Stimulated activated CD8-positive, alpha-beta memory T cell treated with anti-CD3 and anti-CD28 coated beads, Interleukin-15, amount 100 ng/mL, for 24 hours (primary cell): ENCODE measurements at places on chromosomes 13 and 19.

DNA sequence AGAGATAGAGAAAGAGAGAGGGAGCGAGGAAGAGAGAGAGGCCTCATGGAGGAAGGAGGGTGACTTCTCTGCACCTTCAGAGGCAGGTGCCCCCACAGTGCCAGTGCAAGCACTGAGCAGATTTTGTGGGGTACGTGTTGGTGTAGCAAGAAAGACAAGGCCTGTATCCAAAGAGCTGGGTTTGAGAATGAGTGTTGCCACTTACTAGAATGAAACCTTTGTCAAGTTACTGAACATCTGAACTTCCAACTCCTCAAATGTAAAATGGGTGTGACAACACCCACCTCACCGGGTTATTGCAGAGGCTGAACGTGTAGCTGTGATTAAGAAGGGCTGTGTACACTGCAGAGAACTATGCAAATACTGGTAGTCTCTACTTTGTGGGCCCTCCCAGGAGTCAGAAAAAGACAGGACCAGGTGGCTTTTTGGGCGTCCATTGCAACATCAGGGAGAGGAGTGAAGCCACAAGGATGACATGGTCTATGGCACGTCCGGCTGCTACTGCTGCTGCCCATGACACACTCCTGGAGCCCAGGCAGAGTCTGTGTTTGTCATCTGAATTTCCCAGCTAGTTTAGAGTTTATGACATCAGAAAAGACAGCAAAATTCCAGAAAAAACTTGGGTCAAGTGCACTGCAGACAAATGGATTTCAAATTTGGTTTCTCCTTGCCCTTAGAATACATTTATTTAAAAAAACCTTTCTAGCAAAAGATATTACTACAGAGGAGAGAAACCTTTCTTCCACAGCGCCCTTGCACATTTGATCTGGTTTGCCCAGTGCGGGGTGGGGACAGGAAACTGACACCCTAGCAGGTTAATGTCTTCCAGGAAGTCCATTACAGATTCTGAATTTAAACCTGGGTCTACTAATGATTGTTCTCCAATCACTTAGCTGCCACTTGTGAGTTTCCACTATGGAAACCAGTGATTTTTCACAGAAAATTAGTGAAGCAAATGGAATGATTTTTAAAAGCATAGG lies 54.0 kb upstream of the ATP12A start:
- DNase-seq = no peak

- DNase-seq = no peak
Observed at GRCh38 chr13:113560645-113561416, 23.7 kb upstream of the TFDP1 start.

DNA sequence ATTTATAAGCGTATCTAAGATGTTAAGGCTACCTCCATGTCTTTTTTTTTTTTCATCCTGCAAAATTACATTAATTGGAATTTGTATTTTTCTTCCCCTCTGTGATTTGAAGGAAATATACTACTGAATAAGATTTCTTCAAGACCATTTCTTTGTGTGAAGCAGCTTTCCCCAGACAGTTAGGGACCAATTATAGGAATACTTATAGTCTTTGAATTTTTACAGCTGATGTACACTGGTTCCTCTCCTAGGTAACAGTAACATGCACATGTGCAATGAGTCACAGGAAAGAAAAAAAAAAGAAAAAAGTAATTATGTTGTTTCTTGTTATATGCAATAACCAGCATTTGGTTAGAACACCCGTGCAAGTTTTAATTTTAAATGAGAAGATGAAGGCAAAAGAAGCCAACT lies 82.0 kb downstream of the PCDH9 start:
- no peak for DNase-seq

GRCh38 chr13:80871481-80871880 lies 530.6 kb upstream of the SPRY2 start:
- DNase-seq = no peak

- no peak for DNase-seq
Observed at GRCh38 chr19:41501854-41502253, 58.9 kb downstream of the ERICH4 start.

- DNase-seq = no peak
Observed at GRCh38 chr13:79237981-79238380, 168.1 kb downstream of the RBM26 start.

DNA sequence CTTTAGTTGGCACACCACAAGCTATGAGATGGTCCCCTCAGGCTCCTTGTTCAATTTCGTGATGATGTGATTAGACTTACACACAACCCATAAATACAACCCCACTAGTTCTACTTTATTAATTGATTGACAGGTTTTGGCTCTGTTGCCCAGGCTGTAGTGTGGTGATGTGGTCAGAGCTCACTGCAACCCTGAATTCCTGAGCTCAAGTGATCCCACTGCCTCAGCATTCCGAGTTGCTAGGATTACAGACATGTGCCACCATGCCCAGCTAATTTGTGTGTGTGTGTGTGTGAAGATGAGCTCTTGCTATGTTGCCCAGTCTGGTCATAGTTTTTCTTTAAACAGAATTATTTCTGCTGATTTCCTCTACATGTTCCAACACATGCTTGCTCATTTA lies 17.5 kb upstream of the HTR2A start:
- no peak for DNase-seq

- DNase-seq = no peak
Observed at GRCh38 chr13:94658926-94659597, 53.3 kb downstream of the SOX21 start.

GRCh38 chr13:61664801-61665705 lies 249.4 kb upstream of the PCDH20 start:
- no peak for DNase-seq

DNA sequence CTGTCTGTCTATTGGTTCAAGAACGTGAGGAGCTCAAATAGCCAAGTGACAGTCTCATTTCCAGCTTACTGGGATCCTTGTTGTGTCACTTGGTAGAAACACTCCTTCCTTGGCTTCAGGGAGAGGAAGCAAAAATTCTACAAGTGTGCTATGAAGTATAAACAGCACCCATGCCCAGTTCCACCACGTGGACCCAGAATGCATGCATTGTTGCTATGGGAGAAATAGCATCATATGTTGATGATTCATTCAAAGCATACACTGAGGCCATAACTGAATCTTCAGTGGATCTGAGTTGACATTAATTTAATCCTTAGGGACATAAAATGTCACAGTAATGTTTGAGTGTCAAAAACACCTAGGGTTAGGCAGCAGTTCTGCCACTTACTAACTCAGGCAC lies 199.0 kb upstream of the RXFP2 start:
- DNase-seq = no peak
